ENCODE measurements at places on chromosomes 11 and 22. TPM values are rescaled to one million over a fixed set of nuclear protein-coding genes. Genes with fewer than 3 reads are reported as not detected.

GRCh38 chr11:67450796-67451657 lies 1.5 kb downstream of the GPR152 start:
- H3K4me3 ChIP-seq = no peak overlapping the region
- no peak for DNase-seq
- no peak overlapping the region for H3K27ac ChIP-seq
- no peaks in the 10 kb centered on the region for H3K4me1 ChIP-seq

- peak overlapping the region; percentile 77 for H3K27ac ChIP-seq
- H3K27me3 ChIP-seq = no peaks in the 10 kb centered on the region
- H3K4me3 ChIP-seq = peak overlapping the region; percentile 21
- DNase-seq = peak; percentile 96
- no peaks in the 10 kb centered on the region for H3K36me3 ChIP-seq
These were observed 19.6 kb upstream of the CCDC134 start for GRCh38 chr22:41780746-41781505.

DNA sequence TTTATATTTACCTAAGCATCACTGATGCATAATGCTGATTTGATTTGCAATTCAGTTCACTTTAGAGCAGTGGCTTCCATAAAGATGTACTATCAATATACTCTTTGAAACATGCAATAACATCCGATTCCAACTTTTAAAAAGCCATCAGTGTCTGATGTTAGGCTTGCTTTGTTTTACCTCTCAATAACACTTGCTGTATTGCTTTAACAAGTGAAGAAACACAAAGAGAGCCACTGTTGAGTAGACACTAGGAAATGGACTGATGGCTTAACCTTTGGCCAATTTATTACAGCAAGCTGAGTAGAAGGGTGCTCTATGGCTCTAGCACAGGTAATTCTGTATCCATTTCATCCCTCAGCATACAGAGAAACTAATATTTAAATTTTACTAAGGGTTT lies 122.1 kb downstream of the FCHSD2 start:
- H3K4me1 ChIP-seq = no peaks in the 10 kb centered on the region
- no peaks in the 10 kb centered on the region for H3K27me3 ChIP-seq
- H3K4me3 ChIP-seq = no peak overlapping the region

DNA sequence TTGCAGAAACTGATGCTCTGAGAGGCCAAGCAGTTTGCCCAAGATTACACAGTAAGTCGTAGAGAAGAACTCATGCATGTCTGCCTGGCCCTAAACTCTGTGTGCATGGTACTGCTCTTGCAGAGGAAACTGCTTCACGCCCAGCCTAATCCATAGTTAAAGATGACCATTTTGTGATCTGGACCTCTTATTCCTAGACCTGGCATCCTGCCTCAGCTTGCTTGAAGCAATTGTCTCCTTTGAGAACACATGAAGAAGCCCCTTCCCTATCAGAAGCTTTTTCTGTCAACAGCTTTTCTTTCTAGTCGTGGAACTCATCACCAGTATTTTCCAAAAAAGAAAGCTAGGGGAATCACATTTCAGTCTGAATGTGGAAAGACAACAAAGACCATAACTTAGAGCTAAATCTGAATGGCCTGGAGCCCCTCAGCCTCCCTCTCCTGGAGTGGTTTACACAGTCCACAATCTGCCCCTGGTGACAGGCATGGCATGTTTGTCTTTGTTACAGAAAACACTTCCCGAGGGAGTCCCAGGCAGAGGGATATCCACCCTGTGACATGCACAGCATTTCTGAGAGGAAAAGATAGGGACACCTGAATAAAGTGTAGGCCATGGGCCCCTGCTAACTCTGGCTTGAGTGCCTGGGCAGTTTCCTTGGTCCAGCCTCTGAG lies 2.9 kb upstream of the FZD4 start:
- H3K36me3 ChIP-seq = no peaks in the 10 kb centered on the region
- H3K27me3 ChIP-seq = no peaks in the 10 kb centered on the region
- H3K4me1 ChIP-seq = peaks cover 9% of the 10 kb centered on the region
- no peak for DNase-seq

GRCh38 chr11:70713988-70714665 lies 315.8 kb downstream of the CTTN start:
- H3K27me3 ChIP-seq = no peaks in the 10 kb centered on the region
- H3K27ac ChIP-seq = no peak overlapping the region
- peak; percentile 20 for DNase-seq
- no peaks in the 10 kb centered on the region for H3K4me1 ChIP-seq
- no peaks in the 10 kb centered on the region for H3K36me3 ChIP-seq

DNA sequence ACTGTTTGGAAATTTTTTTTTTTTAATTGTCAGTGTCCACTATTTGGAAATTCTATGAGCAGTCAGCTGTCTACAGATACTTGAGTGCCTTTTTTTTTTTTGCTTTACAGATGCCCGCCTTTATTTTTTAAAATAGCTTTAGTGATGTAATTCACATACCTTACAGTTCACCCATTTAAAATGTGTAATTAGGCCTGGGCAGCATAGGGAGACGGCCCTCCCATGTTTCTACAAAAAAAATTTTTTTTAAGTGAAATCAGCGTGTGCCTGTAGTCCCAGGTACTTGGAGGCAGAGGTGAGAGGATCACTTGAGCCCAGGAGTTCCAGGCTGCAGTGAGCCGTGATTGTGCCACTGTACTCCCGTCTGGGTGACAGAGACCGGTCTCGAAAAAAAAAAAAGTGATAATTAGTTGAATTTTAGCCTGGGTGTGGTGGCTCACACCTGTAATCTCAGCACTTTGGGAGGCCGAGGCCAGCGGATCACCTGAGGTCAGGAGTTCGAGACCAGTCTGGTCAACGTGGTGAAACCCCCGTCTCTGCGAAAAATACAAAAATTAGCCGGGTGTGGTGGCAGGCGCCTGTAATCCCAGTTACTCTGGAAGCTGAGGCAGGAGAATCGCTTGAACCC lies 1.5 kb downstream of the ZNF143 start:
- H3K36me3 ChIP-seq = no peaks in the 10 kb centered on the region
- H3K27ac ChIP-seq = peak overlapping the region; percentile 99
- H3K4me3 ChIP-seq = peak overlapping the region; percentile 83
- no peak for DNase-seq

- no peak overlapping the region for H3K27ac ChIP-seq
- H3K4me3 ChIP-seq = no peak overlapping the region
- no peaks in the 10 kb centered on the region for H3K4me1 ChIP-seq
These were observed 94.3 kb upstream of the CTSC start for GRCh38 chr11:88431675-88432341.

GRCh38 chr11:1805525-1805924 lies 29.3 kb upstream of the SYT8 start:
- H3K4me3 ChIP-seq = no peak overlapping the region
- no peaks in the 10 kb centered on the region for H3K4me1 ChIP-seq
- H3K36me3 ChIP-seq = no peaks in the 10 kb centered on the region
- no peak for DNase-seq
- no peak overlapping the region for H3K27ac ChIP-seq
- no peaks in the 10 kb centered on the region for H3K27me3 ChIP-seq

- no peaks in the 10 kb centered on the region for H3K4me1 ChIP-seq
- no peak overlapping the region for H3K4me3 ChIP-seq
These were observed 408.9 kb upstream of the CCDC90B start for GRCh38 chr11:83695046-83695445.

- H3K36me3 ChIP-seq = no peaks in the 10 kb centered on the region
- peak overlapping the region; percentile 79 for H3K4me3 ChIP-seq
- H3K4me1 ChIP-seq = peaks cover 30% of the 10 kb centered on the region
- H3K27ac ChIP-seq = peak overlapping the region; percentile 96
These were observed 397 bp upstream of the CD44 start for GRCh38 chr11:35138606-35138942.

Gene MPEG1
- total RNA-seq = 3.5 TPM

Gene ESRRA
- 151 TPM for total RNA-seq

Gene LRRC10B
- not detected for total RNA-seq

Gene LMNTD2
- 11.8 TPM for total RNA-seq

All from Peyer's patch (tissue), 4 donors.